ENCODE measurements at places on chromosomes 6 and 20. TPM values are rescaled to one million over a fixed set of nuclear protein-coding genes. Genes with fewer than 3 reads are reported as not detected.
A peak's percentile ranks its signal among the peaks of the same experiment; 100 is the strongest.

- H3K36me3 ChIP-seq, result no peaks in the 10 kb centered on the region
- H3K27ac ChIP-seq, result no peak overlapping the region
- H3K27me3 ChIP-seq, result peaks cover 38% of the 10 kb centered on the region
- no peak overlapping the region for H3K4me3 ChIP-seq
- no peak for DNase-seq
- peaks cover 14% of the 10 kb centered on the region for H3K4me1 ChIP-seq
Measured at GRCh38 chr6:40583709-40584108, 3.5 kb downstream of the LRFN2 start.

- no peaks in the 10 kb centered on the region for H3K36me3 ChIP-seq
- no peak overlapping the region for H3K27ac ChIP-seq
- no peaks in the 10 kb centered on the region for H3K27me3 ChIP-seq
Measured at GRCh38 chr20:17730071-17730470, 30.3 kb downstream of the BANF2 start.

DNA sequence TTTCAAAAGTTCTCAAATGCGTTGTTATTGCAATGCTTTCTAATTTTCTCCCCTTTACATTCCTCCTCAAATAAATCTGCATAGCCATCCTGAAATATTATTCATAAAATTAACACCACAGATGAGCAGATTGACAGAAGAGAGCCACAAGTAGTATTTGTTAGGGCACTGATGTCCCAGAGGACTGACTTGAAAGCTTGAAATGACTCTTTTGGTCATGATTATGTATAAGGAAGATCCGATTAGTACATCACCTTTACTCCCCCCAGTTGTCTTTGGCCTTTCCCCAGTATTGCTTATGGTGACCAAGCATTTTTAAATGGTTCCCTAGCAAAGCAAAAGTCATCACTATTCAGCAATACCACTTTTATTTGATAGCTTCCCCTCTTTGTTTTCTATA lies 187.6 kb downstream of the ADAT2 start:
- no peaks in the 10 kb centered on the region for H3K4me1 ChIP-seq
- H3K27ac ChIP-seq, result no peak overlapping the region
- no peaks in the 10 kb centered on the region for H3K36me3 ChIP-seq
- H3K27me3 ChIP-seq, result no peaks in the 10 kb centered on the region

- H3K27ac ChIP-seq, result no peak overlapping the region
- no peaks in the 10 kb centered on the region for H3K27me3 ChIP-seq
- H3K4me3 ChIP-seq, result no peak overlapping the region
- peak; percentile 53 for DNase-seq
Measured at GRCh38 chr20:47205577-47206123, 150.8 kb downstream of the ZMYND8 start.

DNA sequence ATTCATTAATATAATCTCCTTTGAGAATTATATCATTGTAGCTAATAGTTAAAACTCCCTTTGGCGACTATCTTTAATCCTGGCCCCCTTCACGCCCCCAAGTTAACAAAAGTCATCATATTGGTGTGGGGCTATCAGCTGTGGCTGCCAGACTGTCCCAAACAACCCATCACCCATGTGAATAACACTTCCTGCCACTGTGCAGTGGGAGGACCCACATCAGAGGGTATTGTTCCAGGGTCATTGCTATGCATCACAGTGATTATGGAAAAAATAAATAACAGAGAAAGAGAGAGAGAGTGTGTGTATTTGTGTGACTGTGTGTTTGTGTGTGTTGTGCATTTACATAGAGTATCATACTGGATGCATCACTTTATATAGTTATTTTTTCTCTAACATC lies 39.3 kb upstream of the TENT5A start:
- no peaks in the 10 kb centered on the region for H3K4me1 ChIP-seq
- H3K36me3 ChIP-seq, result no peaks in the 10 kb centered on the region
- no peak overlapping the region for H3K27ac ChIP-seq
- H3K27me3 ChIP-seq, result peaks cover 28% of the 10 kb centered on the region
- no peak for DNase-seq
- no peak overlapping the region for H3K4me3 ChIP-seq

- H3K36me3 ChIP-seq, result no peaks in the 10 kb centered on the region
- H3K27me3 ChIP-seq, result no peaks in the 10 kb centered on the region
- H3K4me3 ChIP-seq, result no peak overlapping the region
- H3K4me1 ChIP-seq, result peaks cover 53% of the 10 kb centered on the region
Measured at GRCh38 chr20:46559001-46559400, 8.5 kb upstream of the OCSTAMP start.

- no peak overlapping the region for H3K27ac ChIP-seq
- no peaks in the 10 kb centered on the region for H3K36me3 ChIP-seq
- DNase-seq, result no peak
- H3K27me3 ChIP-seq, result no peaks in the 10 kb centered on the region
Measured at GRCh38 chr6:21679761-21680265, 86.3 kb downstream of the SOX4 start.

DNA sequence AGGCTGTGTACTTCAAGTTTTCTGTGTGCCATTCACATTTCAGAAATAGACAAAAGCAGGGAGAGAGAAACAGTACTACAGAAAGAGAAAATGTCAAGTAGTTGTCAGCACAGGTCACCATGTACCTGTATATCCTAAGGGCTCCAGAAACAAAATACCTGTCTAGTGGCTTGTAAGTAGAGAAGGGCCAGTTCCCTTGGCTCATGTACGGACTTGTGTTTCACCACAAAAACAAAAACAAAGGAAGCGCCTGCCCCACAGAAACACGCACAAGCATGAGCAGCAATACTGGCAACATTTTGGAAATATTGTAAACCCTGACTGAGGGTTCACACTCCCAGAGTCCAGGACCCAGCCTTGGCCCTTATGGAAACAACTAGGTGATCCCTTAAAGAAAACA lies 44.3 kb downstream of the CNKSR3 start:
- no peak overlapping the region for H3K4me3 ChIP-seq
- no peak overlapping the region for H3K27ac ChIP-seq
- no peaks in the 10 kb centered on the region for H3K4me1 ChIP-seq
- DNase-seq, result no peak

GRCh38 chr6:28658475-28659249 lies 133.0 kb downstream of the GPX5 start:
- H3K36me3 ChIP-seq, result no peaks in the 10 kb centered on the region
- H3K27me3 ChIP-seq, result peaks cover 61% of the 10 kb centered on the region
- DNase-seq, result no peak
- H3K4me1 ChIP-seq, result peaks cover 26% of the 10 kb centered on the region

DNA sequence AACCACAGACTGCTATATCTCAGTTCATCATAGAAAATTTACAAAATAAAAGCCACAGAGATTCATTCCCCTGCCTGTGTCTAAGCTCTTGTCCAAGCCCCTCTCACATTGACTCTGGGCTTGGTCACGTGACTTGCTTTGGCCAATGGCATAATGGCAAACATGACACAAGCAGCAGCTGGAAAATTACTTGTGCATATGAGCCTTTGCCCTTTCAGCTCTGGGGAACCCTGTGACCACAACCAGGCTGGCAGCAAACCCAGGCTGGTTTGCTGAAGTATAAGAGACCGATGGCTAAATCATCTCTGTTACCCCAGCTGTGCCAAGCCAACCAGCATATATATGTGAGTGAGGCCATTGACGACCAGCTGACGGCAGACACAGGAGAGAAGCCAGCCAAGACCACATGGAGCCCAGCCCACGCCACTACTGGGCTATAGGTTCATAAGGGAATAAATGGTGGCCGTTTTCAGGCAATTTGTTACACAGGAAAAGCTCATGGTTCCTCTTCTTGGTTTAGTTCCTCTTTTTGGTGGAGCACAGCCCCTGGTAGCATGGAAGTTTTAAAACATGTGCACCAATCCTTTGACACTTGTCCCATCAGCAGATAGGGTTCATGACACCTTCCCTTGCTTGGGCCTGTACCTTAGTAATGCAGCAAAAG lies 31.8 kb upstream of the RSPO4 start:
- no peaks in the 10 kb centered on the region for H3K36me3 ChIP-seq
- no peak overlapping the region for H3K4me3 ChIP-seq
- DNase-seq, result no peak
- no peak overlapping the region for H3K27ac ChIP-seq
- no peaks in the 10 kb centered on the region for H3K4me1 ChIP-seq
- no peaks in the 10 kb centered on the region for H3K27me3 ChIP-seq

DNA sequence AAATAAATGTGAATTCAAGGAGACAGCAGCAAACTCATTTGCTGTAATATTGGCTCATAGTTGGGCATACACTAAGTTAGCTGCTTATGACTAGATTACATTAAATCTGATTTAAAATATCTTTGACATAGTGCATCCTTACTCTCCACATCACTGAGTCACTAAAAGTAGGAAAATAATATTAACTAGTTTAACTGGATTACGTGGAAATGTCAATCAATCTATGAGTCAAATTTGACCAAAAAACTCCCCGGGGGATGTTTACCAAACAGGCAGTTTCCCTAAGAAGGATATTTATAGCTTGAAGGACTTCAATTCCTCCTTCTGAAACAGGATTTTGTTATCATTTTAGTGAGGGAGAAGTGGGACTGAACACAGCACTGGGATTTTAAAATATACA lies 366.5 kb downstream of the ESR1 start:
- no peak overlapping the region for H3K27ac ChIP-seq
- H3K27me3 ChIP-seq, result no peaks in the 10 kb centered on the region
- peaks cover 45% of the 10 kb centered on the region for H3K36me3 ChIP-seq
- DNase-seq, result no peak
- no peak overlapping the region for H3K4me3 ChIP-seq

GRCh38 chr6:91483415-91484105 lies 896.7 kb upstream of the MAP3K7 start:
- H3K4me1 ChIP-seq, result peaks cover 2% of the 10 kb centered on the region
- H3K27ac ChIP-seq, result no peak overlapping the region
- H3K27me3 ChIP-seq, result no peaks in the 10 kb centered on the region
- H3K4me3 ChIP-seq, result no peak overlapping the region

GRCh38 chr6:84052204-84052882 lies 18.8 kb downstream of the MRAP2 start:
- no peaks in the 10 kb centered on the region for H3K27me3 ChIP-seq
- H3K36me3 ChIP-seq, result no peaks in the 10 kb centered on the region
- no peak overlapping the region for H3K27ac ChIP-seq
- DNase-seq, result no peak

DNA sequence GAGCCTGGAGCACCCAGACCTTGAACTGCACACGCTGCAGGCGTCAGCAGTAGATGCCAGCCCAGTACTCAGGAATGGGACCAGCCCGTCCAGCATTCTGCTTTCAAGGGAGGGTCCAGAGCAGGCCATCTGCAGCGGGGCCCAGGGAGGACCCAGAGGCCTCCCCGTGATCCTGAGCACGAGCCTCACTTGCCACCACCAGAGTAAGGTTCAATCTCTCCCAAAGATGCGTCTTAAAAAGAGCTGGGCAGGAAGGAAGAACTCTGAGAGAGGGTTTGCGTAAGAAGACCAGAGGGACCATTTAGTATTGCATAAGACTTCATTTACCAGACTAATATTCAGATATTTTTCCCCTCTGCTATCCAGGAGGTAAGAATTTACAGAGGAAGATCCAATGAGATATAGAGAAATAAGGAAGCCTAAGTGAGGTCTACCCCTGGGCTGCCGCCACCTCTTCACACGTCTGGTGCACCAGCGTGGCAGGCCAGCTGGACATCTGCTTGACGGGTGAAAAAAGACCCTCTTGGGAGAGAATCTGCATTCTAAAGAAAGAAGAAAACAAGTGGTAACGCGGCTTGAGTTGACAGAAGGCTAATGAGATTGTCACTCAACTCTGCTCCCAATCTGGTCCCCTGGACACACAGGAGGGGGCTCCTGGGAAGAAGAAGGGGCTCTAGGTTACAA lies 107.3 kb downstream of the PRND start:
- no peaks in the 10 kb centered on the region for H3K36me3 ChIP-seq
- H3K4me1 ChIP-seq, result peaks cover 3% of the 10 kb centered on the region
- H3K4me3 ChIP-seq, result no peak overlapping the region
- H3K27me3 ChIP-seq, result peaks cover 4% of the 10 kb centered on the region

DNA sequence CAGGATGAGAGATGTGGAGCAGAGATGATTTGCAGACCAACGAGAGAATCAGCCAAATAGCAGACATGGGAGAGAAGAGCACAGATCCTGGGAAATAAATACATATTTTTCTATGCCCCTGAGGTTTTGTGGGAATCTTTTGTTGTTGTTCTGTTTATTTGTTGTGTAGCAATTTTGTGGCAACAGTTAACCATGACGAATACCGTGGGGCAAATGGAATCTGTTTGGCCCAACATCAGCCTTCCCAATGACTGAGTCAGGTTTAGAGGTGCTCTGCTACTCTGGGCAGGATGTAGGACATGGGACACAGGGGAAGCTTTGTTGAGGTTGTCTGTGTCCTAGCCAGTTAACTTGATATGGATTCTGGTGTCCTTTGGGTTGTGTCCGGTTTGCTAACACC lies 7.9 kb upstream of the SLC2A10 start:
- no peaks in the 10 kb centered on the region for H3K36me3 ChIP-seq
- H3K27ac ChIP-seq, result no peak overlapping the region
- DNase-seq, result no peak
- no peaks in the 10 kb centered on the region for H3K4me1 ChIP-seq
- peaks cover 23% of the 10 kb centered on the region for H3K27me3 ChIP-seq

GRCh38 chr6:104995989-104996617 lies 39.2 kb downstream of the LIN28B start:
- no peak overlapping the region for H3K4me3 ChIP-seq
- H3K27ac ChIP-seq, result no peak overlapping the region
- no peaks in the 10 kb centered on the region for H3K4me1 ChIP-seq

DNA sequence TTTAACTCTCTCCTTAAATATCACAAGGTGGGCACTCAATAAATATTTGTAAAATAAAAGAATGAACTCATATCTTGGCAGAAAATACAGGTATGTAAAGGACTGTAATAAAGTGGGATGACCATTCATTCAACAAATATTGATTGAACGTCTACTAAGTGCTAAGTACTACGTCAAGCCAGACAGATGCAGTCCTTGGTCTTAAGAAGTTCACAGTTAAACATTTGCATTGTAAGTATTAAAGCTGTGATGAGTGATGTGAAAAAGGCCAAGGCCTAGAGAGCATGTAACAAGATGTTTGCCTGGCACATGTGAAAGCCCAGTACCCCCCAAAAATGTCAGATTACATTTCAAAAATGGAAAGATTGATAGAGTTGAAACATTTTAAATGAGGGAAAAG lies 130.1 kb upstream of the TMEM170B start:
- no peaks in the 10 kb centered on the region for H3K36me3 ChIP-seq
- no peak for DNase-seq
- no peaks in the 10 kb centered on the region for H3K27me3 ChIP-seq
- H3K4me1 ChIP-seq, result peaks cover 24% of the 10 kb centered on the region
- H3K4me3 ChIP-seq, result no peak overlapping the region

GRCh38 chr6:148166339-148166968 lies 176.2 kb upstream of the SASH1 start:
- H3K27me3 ChIP-seq, result no peaks in the 10 kb centered on the region
- no peak overlapping the region for H3K27ac ChIP-seq
- H3K36me3 ChIP-seq, result no peaks in the 10 kb centered on the region
- H3K4me1 ChIP-seq, result no peaks in the 10 kb centered on the region
- H3K4me3 ChIP-seq, result no peak overlapping the region
- DNase-seq, result no peak

Gene BEND3
- 15.9 TPM for total RNA-seq

Gene CALHM4
- not detected for total RNA-seq

Gene EPB41L2
- total RNA-seq, result 26.9 TPM

Gene TCP11
- total RNA-seq, result not detected

Gene CLDN20
- total RNA-seq, result not detected

Gene CCNC
- total RNA-seq, result 52.1 TPM

Measured in activated T-helper 2 cell treated with anti-CD3 and anti-CD28 coated beads, Interferon-gamma antibody, Interleukin-2, Interleukin-4, amounts not matched to agents 10 μg/mL and 5 μg/mL and 100 μg/mL, durations not matched to agents 14 hours and 24 hours and 36 hours (primary cell).